ENCODE measurements at places on chromosomes 4 and X.

DNA sequence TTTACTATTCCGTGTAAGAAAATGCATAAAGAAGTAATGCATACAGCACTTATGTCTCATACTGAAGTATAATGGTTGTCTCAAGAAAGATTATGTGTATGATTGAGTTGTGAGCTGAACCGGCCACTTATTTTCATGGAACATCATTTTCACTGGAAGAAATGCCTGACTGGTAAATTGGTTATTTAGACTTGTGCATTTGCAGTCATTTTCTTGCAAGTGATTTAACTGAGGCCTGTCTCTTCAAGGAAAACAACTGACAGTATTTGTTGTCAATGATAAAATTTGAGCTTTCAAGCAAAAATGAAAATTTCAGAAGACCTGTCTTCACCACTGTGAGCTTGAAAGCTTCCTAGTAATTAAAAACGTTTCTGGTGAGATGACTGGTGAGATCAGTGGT lies 62.7 kb upstream of the RPS6KA3 start:
- DNase-seq = no peak

DNA sequence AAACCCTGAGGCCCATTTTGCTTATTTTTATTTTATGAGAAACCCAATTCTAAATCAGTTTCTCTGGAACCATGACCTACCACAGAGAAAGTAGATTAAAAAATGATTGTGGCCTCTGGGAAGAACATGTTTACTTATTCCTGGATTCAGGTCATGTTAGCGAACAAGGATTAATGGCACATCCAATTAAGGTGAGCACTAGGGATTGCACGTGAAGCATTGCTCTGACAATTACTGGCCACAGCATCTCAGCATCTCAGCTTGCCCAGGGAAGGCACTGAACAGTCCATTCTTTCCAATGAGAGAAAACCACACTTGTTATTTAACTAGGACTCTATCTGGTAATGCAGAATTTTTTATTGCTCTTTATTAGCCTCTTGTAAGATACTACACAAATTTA lies 119.8 kb downstream of the ZNF330 start:
- DNase-seq = no peak

DNA sequence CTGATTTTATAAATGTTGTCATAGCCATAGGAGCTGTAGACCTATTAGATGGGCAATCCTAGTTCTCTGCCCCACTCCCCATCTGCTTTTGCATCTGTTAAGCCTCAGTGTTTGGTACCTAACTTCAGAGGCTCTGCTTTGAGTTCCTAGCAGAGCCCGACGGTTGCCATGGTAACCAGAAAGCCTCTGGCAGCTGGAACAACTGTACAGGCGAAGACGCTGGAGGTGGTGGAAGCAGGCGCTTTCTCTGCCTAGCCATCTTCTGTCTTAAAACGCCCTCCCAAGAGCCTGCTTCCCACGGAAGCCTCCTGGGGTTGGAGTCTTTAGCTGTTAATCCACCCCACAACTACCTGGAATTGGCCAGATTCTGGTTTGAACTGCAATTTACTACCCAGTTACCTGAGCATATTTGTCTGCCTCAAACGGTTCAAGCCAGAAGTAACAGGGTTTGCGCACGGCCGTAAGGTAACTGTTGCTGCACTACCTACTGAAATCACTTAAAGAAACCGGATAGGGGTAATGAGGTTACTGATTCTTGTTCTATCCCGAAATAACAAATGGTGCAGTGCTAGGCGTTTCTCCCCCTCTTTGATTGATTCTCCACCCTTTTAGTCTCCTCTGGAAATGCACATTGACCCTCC lies 1.0 kb upstream of the GABRG1 start:
- DNase-seq = peak; percentile 8

- no peak for DNase-seq
Observed at GRCh38 chr4:173722075-173722474, 192.0 kb upstream of the HAND2 start.

- no peak for DNase-seq
Observed at GRCh38 chr4:44326741-44327140, 121.9 kb downstream of the KCTD8 start.

DNA sequence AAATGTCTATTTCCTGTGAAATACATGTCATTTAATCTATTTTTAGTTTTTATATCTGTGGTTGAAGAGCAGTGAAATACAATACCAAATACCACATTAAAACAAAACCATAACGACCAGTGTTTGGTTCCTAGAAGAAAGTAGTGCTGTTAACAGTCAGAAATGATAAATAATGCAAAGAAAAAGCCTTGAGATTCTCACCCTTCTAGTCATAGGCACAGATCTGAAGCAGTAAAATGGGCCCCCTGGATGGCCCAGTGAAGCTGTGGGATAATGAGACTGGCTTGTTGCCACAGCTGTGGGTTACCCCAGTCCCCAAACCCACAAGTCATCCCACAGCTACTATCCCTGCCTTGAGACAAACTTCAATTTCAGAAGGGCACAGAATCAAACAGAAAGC lies 137.3 kb upstream of the RPL34 start:
- DNase-seq = no peak

GRCh38 chrX:69033936-69034335 lies 131.3 kb downstream of the PJA1 start:
- DNase-seq = no peak

DNA sequence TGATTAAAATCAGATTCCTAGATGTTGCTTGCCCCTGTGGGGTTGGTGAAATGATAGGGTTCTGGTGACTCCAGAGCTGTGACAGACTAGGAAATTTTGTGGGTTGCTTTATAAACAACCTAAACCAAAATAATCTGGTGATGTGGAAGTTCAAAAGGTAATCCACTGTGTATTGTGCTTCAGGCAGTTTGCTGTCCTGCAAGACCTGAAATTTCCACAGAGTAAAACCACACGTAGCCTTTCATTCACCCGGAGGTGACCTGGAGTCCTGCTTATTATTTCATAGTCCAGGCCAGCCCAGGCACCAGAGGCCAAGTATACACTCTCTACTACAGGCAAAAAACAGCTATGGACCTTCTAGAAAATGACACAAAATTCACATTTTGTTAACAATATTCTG lies 114.6 kb upstream of the CBR4 start:
- no peak for DNase-seq

GRCh38 chr4:73703320-73703719 lies 37.0 kb upstream of the CXCL8 start:
- DNase-seq = peak; percentile 72

Data from erythroblast (primary cell).